ENCODE measurements at places on chromosomes 2 and 18. TPM values are rescaled to one million over a fixed set of nuclear protein-coding genes. Genes with fewer than 3 reads are reported as not detected.

The ELP2 gene
- polyA plus RNA-seq = 40.0 TPM

The SERPINB7 gene
- polyA plus RNA-seq = 2.5 TPM

The SLC30A3 gene
- polyA plus RNA-seq = 0.22 TPM

The GALNT3 gene
- 1.0 TPM for polyA plus RNA-seq

The PJVK gene
- 1.6 TPM for polyA plus RNA-seq

The TYMS gene
- 1.2 TPM for polyA plus RNA-seq

The ZNF385B gene
- 0.10 TPM for polyA plus RNA-seq

The MAB21L4 gene
- polyA plus RNA-seq = 0.48 TPM

The NT5C1B gene
- polyA plus RNA-seq = not detected

The FOXD4L1 gene
- not detected for polyA plus RNA-seq

The LOXHD1 gene
- polyA plus RNA-seq = 0.09 TPM

The ANKRD30BL gene
- not detected for polyA plus RNA-seq

The SLC14A1 gene
- 2.2 TPM for polyA plus RNA-seq

The DLX1 gene
- polyA plus RNA-seq = 0.06 TPM

The CAVIN2 gene
- 11.5 TPM for polyA plus RNA-seq

The NEUROD1 gene
- polyA plus RNA-seq = 4.5 TPM
